Osteoblast (primary cell): ENCODE measurements at places on chromosomes 12 and 14. TPM values are rescaled to one million over a fixed set of nuclear protein-coding genes. Genes with fewer than 3 reads are reported as not detected.
A peak's percentile ranks its signal among the peaks of the same experiment; 100 is the strongest.

DNA sequence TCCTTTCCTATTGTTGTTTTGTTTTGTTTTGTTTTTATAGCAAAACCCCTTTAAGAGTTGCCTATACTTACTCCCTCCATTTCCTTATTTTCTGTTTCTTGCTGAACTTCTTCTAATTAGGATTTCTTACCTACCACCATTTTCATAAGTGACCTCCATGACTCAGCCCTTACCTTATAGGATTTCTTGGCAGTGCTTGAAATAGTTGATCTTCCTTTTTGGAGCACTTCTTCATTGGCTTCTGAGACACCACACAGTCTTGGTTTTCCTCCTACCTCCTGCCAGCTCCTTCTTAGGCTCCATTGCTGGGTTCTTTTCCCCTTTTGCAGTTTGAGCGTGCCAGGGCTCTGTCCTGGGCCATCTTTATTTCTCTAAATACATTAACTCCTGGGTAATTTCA is 23.4 kb upstream of the EID3 start:
- no peak for DNase-seq

DNA sequence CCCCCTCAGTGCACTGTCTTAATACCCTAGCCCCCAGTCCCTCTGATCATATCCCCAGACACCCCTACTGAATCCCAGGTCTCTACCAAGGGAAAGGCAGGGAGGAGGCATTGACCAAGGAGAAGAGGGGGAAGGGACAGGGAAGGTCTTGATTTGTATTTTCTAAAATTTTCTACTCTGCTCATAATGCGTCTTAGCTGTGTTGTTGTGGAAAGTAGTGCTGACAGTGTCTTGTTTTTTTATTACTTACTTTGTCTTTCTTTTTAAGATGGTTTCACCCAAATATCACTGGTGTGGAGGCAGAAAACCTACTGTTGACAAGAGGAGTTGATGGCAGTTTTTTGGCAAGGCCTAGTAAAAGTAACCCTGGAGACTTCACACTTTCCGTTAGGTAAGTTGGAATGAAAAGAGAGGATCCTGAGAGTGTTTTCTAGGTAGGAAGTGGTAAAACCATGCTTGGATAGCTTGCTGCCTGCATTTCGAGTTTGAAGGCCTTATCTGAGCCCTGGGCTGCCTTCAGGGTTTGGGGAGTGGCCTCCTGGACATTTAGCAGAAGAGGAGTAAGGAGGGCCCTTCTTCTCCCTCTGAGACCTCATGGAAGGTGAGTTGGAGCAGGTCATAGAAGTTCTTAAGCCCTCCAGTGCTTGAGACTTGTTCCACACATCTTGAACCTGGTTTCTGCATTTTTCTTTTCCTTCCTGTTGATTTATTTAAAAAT is 27.4 kb downstream of the PTPN11 start:
- DNase-seq: no peak

The KRT74 gene
- not detected in 2 replicates for total RNA-seq

The GALNT8 gene
- total RNA-seq: not detected in 2 replicates

The FOXN4 gene
- not detected in 2 replicates for total RNA-seq

DNA sequence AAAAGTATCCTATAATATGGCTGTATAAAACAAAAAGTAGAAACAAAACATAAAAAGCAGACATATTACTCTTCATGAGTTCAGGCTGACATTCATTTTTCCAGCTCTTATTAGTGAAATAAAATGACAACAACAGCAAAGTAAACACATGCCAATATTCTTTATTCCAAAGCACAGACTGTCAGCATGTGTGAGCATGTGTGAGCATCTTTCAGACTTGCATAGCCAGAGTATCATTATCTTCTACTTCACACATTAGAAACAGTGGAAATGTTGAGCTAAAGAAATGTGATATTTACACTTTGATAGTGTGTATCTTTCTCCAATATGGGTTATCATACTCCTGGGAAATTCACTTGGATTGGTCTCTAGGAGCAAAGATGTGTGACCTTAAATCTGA is 476.6 kb upstream of the TMEM132C start:
- DNase-seq: no peak

The VDR gene
- 30.4 and 32.2 TPM in 2 replicates for total RNA-seq

GRCh38 chr12:96448300-96448699 is 41.1 kb upstream of the CFAP54 start:
- peak; percentile 36 for DNase-seq

DNA sequence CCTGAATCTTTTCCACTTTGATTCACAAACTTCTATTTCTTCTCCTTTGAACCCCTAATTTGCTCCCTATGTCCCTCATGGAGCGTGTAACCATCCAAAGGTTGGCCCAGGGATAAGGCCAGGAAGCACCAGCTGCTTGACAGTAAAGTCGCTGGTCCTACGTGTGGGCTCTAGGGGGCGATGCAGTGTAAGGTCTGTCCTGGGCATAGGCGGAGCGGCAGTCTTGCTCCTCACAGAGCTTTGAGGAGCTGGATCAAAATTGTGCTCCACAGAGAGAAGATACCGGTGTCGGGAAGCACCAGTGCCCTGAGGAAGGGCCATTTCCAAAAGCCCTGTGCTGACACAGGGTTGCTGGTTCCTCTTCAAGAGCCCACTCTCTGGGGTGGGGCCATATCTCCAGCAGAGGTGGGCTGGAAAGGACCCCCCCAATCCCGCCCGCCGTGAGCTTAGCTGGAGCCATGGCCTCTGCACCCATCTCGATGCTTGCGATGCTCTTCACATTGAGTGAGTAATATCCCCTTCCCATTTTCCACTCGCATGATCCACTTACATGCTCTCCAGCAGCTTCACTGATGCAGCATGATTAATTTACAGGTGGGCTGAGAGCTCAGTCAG is 49.9 kb upstream of the OR4E1 start:
- DNase-seq: peak; percentile 45

GRCh38 chr14:59161561-59162175 is 26.8 kb upstream of the DAAM1 start:
- DNase-seq: peak; percentile 22

DNA sequence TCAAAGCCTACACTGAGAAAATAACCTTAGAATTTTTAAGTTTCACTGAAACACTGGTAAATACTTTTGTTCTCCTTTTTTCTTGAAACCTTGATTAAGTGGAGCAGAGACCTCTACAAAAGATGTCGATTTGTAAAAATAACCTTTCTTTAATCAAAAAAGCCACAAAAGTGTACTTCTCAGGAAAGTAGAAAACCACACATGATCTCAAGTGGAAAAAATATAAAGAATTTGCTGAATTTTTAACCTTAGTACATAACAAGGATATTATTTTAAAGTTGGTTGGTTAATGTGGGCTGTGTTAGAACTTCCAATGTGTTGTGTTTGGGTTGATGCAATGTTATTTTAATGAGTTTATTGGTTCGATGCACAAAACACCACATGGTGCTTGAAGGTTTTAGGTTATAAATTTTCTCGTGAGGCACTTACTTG is 8.6 kb downstream of the LGR5 start:
- no peak for DNase-seq

The PLEKHG7 gene
- total RNA-seq: not detected in 2 replicates

The SYNE3 gene
- total RNA-seq: 23.9 and 26.8 TPM in 2 replicates

DNA sequence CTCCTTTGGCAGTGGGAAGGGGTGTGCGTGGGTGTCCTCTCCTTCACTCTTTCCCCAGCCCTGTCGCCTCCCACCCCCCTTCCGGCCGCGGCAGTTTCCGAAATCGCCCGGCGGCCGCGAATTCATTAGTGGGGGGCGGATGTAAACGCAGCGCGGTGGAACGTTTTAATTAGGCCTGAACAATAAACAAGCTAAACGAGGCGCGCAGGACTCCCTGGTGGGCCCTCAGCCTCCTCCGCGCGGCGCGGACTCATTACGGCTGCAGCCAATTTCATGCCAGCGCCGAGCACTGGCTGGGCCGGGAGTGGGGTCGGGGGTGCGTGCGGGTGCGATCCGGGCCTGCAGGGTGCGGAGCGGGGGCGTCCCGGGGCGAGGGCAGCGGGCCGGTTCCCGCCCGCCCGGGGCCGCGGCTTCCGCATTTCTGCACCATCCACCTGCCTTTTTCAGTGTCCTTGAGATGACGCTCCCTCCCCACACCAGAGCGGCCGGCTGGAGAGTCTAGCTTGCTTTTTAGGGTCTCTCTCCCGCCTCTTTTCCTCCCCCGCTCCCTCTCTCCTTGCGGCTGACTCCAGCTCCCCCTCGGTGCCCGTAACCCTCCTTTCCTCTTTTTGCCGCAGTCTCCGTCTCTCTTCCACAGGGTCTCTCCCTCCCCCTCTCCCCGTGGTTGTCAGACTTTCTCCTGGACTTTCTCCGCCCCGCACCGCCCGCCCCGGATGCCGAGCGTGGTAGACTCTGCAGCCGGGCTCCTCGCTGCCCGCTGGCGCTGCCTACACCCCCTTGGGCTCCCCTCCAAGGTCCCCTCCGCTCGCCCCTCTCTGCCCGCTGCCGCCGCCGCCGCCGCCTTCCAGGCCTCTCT is at the start of gene CISTR:
TSS of gene CISTR (minus strand) at position 644 of the 856 bp plus-strand sequence.
- no peak for DNase-seq

DNA sequence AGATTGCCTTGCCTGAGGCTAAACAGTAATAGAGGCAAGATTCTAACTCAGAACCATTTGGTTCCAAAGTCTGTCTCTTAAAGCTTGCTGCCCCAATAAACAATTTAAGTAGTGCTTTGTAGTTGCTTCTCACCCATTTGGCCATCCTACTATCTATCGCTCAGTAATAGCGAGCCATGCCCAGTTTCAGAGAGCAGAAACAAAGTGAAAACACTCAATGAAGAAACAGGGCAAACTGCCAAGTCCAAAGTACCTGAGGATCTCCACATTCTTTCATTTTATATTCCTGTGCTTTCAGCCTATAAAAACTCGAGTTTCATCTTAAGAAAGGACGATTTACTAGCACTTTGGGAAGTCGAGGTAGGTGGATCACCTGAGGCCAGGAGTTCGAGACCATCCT is 103.3 kb upstream of the BBS10 start:
- no peak for DNase-seq

The INSM2 gene
- total RNA-seq: not detected in 2 replicates

The GPR84 gene
- total RNA-seq: 0.36 TPM in 1 of 2 replicates, not detected in the other

DNA sequence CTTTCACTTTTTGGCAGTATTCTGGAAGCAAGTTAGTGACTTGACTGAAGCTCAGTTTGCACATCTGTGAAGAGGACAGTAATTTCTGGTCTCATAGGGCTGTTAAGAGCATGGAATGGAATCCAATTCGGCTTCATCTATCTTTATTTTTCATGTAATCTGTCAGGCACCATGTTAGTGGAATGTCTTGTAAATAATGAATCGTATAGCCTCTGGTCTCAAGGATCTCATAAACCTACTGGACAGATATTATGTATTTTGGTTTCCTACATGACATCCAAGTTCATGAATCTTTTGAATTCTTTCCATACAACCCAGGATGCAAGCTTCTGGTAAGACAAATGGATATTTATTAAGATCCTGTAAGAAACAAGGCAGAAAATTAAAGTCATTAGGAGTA is 24.0 kb downstream of the TMTC2 start:
- no peak for DNase-seq

The ANKRD33 gene
- not detected in 2 replicates for total RNA-seq

- no peak for DNase-seq
These were observed 15.4 kb upstream of the PLEKHG3 start for GRCh38 chr14:64688811-64689281.

DNA sequence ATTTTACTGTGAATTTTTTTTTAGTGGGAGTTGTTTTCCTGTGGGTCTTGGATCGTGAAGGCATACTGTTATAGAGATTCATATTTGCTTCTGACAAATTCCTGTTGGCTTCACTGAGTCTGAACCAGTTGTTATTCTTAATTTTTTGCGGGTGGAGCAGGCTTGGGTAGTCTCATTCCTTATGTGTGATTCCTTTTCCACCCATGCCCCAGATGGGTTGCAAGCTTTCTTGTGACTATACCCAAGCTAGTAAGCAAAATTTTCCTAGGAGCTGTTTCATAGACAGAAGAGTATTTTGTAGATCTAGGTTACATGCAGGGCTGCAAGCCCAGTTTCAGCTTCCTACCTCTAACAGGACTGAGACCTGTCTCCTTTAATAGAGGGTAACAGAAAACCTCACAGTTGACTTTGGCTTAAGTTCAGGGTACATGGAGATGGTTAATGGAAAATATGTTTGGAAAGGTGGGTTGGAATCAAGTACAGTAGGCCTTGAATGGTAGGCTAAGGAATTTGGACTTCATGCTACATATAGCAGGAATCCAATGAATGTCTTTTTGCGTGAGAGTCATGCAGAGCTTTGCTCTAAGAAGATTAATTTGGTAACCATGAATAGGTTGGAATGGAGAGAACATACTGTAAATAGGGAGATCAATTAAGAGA is 29.0 kb downstream of the TRMT5 start:
- no peak for DNase-seq

GRCh38 chr14:82394916-82395315 is 861.3 kb upstream of the SEL1L start:
- no peak for DNase-seq

The BCL2L14 gene
- total RNA-seq: not detected in 2 replicates

DNA sequence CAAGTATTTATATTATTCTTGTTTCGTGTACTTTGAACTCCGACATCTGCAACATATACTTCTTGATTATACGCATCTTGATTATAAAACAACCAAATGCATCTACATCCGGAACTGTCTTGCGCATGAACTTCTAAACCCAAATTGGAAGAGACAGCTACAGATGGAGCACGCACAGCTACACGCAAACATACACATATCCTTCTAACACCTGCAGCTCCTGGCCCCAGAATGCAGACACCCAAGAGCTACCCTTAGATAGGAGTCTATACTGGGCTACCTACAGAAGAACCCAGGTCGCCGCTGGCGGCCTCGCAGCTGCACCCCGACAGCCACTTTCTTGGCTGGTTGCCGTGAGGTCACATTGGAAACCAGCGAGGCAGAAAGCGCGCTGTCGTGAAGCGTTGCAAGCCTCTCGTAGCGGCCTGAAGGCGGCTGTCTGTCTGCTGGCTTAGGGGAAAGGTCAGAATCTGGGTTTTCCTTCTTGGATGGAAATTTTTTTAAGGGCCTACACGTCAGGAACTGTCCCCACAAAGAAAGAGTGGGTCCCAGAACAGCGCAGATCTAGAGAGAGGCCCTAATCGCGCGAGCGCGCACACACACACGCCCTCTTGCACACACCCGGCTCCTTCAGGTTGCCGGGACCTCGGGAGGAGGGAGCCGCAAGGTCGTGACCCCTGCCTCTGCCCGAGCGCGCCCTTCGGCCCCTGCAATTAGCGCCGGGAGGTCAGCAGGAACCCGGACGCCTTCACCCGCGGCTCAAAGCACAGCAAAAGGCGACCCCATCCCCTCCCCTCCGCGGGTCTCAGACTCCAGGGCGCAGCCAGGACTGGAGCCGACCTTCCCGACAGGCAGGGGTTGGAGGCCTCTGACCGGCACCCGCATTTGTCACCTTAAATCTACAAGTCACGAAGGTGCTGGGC is 17.0 kb downstream of the TBX3 start:
- peak; percentile 50 for DNase-seq

DNA sequence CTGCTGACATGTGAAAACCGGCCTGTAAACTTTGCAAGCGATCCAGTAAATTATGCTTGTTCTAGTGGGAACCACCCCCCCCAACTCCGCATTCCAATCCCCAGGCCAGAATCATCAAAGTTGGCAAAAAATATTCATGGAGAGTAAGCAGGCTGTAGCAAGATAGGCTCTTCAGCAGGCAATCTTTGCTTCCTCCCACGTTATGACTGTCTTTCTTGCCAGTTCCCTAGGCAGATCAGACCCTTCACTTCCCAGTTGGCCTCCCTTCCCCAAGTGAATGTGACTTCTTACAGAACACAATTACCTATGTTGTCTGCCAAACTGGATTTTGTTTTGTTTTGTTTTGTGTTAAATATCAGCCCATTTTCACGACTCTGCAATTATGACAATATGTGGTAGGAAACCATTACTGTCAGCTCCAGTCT is 1.2 kb upstream of the PTGER2 start:
- peak; percentile 66 for DNase-seq

The TMPRSS12 gene
- total RNA-seq: not detected in 2 replicates

The TMEM179 gene
- total RNA-seq: not detected in 2 replicates

- DNase-seq: no peak
These were observed 25.2 kb upstream of the NTN4 start for GRCh38 chr12:95815632-95816212.

The NEK9 gene
- 42.7 and 44.5 TPM in 2 replicates for total RNA-seq

- no peak for DNase-seq
These were observed 253.7 kb downstream of the DUSP6 start for GRCh38 chr12:89098441-89099112.
